ENCODE measurements at places on chromosomes 3 and 15.

GRCh38 chr3:31472479-31473390 is 60.0 kb upstream of the STT3B start:
- DNase-seq = no peak

GRCh38 chr15:89332446-89332845 is 2.2 kb downstream of the POLG start:
- DNase-seq = no peak

DNA sequence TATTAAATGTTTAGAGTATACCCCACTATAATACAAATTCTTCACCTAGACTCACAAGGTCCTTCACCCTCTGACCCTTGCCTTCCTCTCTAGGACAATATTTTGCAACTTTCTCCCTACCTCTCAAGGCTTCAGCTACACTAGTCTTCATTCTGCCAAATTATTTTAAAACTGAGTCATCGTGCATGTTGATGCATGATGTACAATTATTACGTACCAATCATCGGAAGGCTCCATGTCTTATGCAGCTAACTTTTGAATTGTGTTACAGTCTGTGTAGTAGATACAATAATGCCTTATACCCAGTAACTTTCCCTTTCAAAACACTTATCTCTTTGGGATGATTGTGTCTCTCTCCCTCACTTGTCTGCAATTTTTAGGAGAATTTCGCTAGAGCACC is 98.5 kb upstream of the ROBO2 start:
- DNase-seq = no peak

GRCh38 chr3:61821823-61822251 is 260.5 kb downstream of the PTPRG start:
- no peak for DNase-seq

- DNase-seq = no peak
These were observed 536 bp downstream of the SEC61A1 start for GRCh38 chr3:128052595-128053351.

DNA sequence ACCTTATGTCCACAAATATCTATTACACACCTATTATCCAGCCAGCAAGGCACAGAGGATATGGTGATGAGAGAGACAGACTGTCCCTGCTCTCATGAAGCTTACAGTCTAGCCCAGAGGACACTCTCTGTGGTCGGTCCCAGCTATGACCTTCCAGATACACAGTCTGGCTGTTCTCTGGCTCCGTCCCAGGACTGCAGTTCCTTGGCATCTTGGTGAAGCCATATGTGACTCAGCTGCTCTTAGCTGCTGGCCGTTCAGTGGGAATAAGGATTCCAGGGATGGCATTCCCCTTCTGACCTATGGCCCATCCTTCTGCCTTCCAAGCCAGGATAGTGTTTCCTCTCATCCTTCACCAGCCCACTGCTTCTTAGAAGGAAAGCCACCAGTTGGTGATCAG is 30.8 kb downstream of the MEX3B start:
- DNase-seq = no peak

GRCh38 chr3:38579551-38580449 is 69.7 kb downstream of the SCN5A start:
- peak; percentile 56 for DNase-seq

DNA sequence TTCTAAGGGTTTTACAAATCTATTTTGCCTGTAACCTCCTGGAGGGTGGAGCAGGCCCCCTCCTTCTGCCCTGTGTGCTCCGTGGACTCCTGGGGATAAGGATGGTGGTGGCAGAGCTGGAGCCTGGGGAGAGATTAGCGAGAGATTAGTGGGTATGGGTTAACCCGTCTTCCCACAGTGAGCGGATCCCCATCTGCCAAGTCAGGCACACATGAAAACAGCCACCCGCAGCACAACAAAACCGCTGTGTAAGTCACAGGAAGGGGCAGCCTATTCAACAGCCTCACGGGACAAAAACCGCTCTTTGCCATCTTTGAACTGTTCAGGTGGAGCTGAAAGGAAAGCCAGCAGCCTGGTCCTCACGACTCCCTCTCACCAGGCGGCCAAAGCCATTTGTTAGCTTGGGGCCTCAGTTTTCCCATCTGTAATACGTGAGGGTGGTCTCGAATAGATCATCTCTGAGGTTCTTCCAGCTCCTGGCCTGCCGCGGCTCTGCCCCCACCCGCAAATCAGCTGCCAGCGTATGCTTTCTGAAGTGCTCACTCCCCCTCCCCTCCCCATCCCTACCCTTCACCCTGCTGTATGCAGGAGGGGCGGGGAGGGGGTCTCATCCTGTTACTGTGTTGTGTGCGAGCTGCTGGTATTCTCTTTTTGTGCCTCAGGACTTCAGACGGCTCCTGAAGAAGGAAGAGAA is 43.6 kb downstream of the PDIA5 start:
- no peak for DNase-seq

DNA sequence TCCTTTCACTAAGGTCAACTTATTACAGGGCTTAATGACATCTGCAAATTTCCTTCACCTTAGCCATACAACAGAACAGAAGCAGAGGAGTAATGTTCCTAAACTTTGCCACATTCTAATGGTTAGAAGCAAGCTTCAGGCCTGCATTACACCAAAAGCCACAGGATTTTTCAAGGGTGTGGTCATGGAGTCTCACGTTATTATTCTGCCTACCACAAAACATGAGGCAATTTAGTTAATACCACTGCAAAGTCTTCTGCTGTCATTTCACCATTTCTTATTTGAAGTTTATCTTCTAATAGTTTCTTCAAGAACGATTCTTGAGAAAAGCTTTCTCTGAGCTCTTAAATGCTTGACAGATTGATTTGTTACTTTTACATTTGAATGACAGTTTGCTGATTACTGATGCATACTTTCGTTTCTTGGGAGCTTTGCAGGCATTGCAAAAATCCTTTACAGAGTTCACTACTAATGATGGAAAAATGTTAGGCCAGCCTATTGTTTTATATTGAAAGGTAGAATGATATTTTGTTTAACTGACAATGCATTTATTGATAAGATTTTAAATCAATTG is 1257.1 kb downstream of the NSUN3 start:
- DNase-seq = no peak

All from type B pancreatic cell (in vitro differentiated cells).